Stimulated activated CD4-positive, alpha-beta T cell treated with anti-CD3 and anti-CD28 coated beads, Interleukin-4, amount 100 ng/mL, for 4 hours (primary cell): ENCODE measurements at places on chromosomes 5 and 9.

DNA sequence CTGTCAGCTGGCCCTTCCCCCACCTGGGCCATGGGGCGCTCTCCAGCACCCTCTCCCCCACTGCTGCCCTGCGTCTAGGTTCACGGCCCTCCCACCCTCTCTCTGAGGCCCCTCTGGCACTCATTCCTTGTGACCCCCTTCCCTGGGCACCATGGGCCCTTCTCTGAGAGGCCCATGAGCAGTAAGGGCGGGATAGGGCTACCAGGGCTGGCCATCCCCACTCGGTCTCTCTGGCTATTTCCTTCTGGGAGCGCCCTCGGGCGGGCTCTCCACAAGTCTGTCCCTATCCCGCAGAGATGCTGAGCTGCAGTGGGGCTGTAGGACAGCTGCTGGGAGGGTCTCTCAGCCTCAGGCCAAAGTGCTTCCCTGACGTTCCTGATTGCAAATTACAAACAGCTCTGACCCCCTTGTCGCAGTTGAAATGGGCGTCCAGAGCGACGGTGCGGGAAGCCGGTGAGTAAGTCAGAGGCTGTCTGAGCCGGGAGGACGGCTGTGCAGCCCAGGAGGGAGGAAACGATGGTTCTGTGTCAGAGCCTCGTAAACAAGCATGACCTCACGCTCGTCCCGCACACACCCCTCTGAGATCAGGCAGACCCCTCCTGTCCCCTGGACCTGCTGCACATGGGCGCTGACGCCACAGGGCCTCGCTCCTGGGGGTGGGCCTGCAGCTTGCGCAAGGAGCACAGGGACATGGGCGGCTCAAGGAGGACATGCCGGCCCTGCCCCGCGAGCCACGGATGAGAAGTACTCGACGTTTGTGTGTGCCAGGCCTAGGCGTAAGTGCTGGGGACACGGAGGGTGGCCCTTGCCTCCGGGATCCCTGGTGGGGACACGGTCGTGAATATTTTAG, 36.3 kb upstream of the GFPT2 start:
- DNase-seq: no peak

- DNase-seq: no peak
Observed at GRCh38 chr5:64147849-64148441, 17.7 kb upstream of the RNF180 start.

- DNase-seq: no peak
Observed at GRCh38 chr9:114759512-114760341, 46.1 kb downstream of the TNFSF15 start.

GRCh38 chr9:125296843-125297372, 35.3 kb downstream of the GAPVD1 start:
- DNase-seq: no peak

DNA sequence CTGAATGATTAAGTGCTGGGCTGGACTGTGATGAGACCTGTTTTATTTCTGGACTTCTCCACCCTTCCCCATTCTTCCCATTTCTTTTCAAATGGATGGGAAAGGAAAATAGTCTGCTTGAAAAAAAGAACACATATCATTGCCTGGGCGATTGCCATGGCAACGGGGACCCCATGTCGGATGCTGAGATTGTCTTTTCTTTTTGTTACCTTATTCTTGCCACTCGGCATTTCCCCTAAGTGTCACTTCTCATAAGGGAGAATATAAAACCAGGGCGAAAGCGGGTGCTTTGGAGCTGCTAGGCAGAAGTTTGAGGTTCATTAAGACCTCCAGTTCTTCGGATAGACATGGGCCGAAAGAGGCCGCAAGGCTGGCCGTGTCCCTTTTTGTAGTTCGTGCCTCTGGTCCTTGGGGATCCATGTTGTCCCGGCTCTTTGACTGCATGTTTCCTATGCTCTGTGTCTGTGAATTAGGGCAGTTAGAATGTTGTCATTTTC, 763 bp downstream of the FGD3 start:
- DNase-seq: no peak

GRCh38 chr9:81380504-81381359, 308.6 kb downstream of the TLE1 start:
- DNase-seq: no peak

- DNase-seq: no peak
Observed at GRCh38 chr9:20980832-20981455, 50.5 kb downstream of the HACD4 start.

- no peak for DNase-seq
Observed at GRCh38 chr5:133423011-133423617, 189.2 kb downstream of the FSTL4 start.

DNA sequence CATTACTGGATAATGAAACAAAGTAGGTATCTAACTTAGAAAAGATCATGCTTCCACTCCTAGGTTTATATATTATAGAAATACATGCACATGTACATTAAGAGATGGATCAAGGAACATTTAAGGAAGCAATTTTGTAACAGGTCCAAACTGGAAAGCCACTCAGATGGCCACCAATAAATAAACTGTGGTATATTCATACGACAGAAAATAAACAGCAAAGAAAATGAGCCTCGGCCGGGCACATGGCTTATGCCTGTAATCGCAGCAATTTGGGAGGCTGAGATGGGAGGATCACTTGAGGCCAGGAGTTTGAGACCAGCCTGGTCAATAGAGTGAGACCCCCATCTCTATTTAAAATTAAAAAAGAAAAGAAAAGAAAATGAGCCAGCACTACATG, 25.6 kb downstream of the CEMIP2 start:
- no peak for DNase-seq

DNA sequence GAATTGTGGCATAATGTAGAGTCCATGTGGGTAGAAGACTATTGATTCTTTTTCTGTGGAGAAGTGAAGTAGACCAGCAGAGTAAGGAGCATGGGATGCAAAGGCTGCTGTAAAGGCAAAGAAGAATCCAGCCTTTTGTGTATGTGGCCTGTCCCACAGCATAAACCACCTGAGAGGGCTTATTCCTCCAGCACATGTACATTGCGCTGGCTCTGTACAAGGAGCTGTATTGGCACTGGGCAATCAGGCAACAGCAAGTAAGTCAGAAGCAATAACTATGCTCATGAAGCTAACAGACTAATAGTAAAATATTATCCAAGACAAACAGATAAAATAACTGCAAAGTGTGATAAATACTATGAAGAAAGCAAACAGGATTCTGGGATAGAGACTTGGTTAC, 86.2 kb downstream of the LURAP1L start:
- DNase-seq: no peak

DNA sequence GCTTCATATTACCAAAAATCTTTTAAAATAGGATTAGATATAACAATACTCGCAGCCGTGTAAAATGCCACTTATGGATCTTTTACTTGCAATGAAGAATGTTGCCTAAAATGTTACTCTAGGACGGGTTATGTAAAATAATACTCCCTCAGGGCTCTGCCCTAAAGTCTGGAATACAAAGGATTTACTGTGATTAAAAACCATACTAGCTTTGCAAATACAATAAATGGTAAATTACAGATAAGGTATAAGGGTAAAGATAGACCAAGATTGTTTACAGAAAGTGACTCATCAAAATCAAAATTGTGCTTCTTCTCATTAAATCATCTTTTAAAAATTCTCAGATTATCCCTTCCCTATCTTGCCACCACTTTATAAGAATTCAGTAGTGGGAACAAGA, 163.6 kb downstream of the MEF2C start:
- no peak for DNase-seq

DNA sequence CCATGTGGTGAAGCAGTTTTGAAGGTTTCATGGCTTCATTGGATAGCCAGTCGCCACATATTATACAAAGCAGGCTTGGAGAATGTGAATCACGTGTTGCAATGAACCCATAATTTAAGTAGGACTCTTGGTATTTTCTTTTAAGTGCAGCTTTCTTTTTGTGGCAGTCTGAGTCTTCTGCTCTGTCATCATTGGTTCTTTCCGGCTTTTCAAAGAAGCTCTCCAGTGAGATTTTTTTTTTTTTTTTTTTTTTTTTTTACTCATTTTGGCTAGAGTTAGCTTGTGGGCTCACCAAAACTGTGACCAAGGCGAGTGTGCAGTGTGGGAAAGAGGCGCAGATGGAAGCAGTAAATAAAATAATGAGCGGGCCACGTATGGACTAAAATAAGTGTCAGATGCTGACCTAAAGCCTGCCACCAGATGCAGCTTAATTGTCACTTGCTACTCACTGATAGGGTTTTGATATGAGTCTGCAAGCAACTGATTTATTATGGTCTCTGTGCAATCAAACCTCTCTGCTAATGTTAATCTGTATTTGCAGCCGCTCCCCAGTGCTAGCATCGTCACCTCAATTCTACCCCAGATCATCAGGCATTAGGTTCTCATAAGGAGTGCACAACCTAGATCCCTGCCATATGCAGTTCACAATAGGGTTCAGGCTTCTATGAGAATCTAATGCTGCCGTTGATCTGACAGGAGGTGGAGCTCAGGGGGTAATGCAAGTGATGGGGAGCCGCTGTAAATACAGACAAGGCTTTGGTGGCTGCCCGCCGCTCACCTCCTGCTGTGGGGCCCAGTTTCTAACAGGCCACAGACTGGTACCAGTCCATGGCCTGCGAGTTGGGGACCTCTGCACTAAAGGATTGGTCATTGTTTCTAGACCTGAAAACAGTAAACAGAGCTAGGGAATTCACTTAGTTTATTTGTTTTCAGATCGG, 45.5 kb upstream of the LARP1 start:
- DNase-seq: no peak

- DNase-seq: no peak
Observed at GRCh38 chr5:34674187-34674586, 18.1 kb downstream of the RAI14 start.

GRCh38 chr9:137459152-137459600, at the start of gene NSMF:
Gene NSMF (minus strand): TSS chr9:137459334. CDS start chr9:137459102, 232 bp downstream.
- DNase-seq: peak; percentile 98

DNA sequence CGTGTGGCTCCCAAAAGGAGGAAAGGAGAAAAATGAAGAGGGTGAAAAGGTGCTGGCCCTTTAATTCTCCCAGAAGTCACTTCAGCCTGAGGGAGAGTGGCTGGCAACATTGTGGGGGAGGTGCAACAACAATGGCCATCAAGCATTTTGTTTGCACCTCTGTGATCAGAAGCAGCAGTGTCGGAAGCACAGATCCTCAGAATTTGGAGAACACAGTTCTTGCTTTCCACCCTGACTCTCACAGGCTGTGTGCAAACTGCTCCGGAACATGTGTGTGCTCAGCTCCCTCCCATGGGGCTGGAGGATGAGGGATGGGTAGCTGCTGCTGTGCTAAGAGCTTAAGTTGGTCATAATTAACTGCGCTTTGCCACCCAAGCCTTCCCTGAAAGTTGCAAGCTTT, 127.1 kb downstream of the DPYSL3 start:
- no peak for DNase-seq

DNA sequence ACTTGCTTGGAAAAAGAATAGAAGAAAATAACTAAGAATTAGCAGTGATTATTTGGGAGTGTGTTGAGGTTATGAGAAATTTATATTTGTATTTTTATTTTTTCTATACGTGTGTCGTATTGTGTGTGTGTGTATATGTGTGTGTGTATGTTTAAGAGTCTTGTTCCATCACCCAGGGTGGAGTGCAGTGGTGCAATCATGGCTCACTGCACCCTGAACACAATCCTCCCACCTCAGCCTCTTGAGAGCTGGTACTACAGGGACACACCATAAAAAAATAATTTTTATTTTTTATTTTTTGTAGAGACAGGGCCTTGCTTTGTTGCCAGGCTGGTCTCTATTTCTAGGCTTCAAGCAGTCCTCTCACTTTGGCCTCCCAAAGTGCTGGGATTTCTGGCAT, 643.8 kb downstream of the PDE4D start:
- no peak for DNase-seq

GRCh38 chr5:74469234-74469994, 171.1 kb downstream of the ENC1 start:
- DNase-seq: no peak

- no peak for DNase-seq
Observed at GRCh38 chr9:14538526-14538925, 154.7 kb downstream of the ZDHHC21 start.

GRCh38 chr5:37816883-37817282, 23.0 kb downstream of the GDNF start:
- DNase-seq: no peak

DNA sequence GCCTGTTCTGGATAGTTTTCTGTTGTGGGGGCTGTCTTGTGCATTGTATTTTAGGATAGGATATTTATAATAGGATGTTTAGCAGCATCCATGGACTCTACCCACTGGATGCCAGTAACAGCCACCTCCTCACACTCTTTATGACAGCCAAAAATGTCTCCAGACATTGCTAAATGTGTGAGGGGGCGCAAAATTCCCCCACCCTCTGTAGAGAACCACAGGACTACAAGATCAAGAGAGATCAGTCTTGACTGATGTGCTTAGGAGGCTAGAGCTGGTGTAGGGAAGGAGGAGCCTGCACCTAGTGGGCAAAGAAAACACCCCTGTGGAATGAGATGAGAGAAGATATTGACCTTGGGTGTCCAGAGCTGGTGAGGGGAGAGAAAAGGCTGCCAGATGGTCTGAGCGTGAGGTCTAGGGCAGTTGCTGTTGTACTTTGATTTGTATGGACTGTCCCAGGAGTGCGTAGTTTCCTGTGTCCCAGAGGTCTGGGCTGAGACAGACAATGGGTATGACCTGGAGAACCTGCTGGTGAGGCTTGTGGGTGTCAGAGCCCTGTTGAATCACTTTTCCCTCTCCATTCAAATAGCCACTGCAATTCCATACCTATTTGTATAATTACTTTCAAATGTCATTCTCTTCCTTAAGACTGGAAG, 16.3 kb downstream of the DAPK1 start:
- no peak for DNase-seq

GRCh38 chr9:28848671-28849070, 1275.4 kb upstream of the C9orf72 start:
- DNase-seq: no peak

DNA sequence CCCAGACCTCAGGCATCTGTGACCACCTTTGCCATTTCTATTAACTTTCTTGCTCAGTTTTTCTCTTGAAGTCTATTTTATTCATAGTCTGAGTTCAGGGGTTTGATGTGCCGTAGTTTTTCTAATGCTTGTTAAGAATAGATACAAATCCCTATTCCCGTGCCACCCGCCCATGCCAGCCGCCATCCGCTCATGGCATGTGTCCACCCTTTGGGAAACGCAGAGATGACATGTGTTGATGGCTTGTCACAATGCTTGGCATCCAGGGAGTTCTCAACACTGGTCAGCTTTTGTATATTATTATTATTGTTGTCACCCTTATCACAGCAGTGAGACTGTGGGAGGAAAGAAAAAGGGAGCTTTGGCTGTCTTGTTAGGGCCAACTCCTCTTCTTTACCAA, 17.3 kb upstream of the ANGPTL2 start:
- no peak for DNase-seq

- no peak for DNase-seq
Observed at GRCh38 chr9:73011956-73012355, 59.1 kb upstream of the ALDH1A1 start.
